Stimulated activated CD8-positive, alpha-beta memory T cell treated with anti-CD3 and anti-CD28 coated beads, Interleukin-4, amount 100 ng/mL, for 4 hours (primary cell): ENCODE measurements at places on chromosomes 4 and X.

GRCh38 chr4:87035881-87036509, 101.2 kb downstream of the AFF1 start:
- DNase-seq: no peak

GRCh38 chrX:115894087-115894486, 276.5 kb upstream of the AGTR2 start:
- no peak for DNase-seq

- DNase-seq: no peak
Measured at GRCh38 chrX:70039758-70040157, 10.0 kb downstream of the AWAT2 start.

DNA sequence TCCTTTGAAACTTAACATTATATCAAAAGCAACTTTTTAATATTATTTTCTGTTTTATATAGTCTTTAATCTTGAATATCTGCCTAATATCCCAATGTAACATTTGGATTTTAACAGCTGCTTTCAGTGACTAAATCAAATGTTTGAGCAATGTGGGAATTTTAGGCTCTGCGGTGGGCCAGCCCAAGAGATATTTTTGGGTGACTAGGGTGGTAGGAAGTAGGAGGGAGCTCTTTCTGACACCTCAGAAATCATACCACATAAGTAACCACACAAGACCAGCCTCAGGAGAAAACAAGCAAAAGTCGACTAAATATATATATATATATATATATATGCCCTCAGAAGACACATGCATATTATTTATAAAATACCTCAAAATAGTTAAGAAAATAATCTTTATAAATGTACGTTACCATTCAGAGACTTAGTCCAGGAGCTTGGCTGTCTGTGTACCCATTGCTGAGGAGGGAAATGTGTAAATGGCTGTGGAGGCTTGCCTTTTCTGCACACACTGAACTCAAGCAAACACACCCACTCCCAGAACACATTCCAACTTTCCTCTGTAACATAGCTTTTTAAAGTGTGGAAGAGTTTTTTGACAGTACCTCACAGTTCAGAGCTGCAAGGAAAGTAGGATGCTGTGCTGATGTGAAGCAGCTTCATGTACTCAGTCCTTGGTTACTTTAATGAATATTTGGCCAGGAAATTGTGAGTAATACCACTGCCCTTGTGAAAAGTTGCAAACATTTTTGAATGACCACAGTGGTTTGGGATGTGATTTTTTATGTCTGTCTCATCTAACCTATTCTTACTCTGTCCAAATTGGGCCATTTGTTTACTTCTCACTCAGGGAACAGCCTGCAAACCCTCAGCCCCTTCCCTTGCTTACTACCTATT, at the start of gene RTL3:
RTL3 (minus strand) TSS at position 484 of the 900 bp plus-strand sequence. CDS start 908 bp downstream, outside the sequence.
- no peak for DNase-seq

- DNase-seq: no peak
Measured at GRCh38 chr4:104859601-104860237, 287.0 kb upstream of the TET2 start.

- DNase-seq: no peak
Measured at GRCh38 chr4:13454786-13455185, 29.4 kb downstream of the RAB28 start.

GRCh38 chr4:88138561-88138960, 19.9 kb downstream of the ABCG2 start:
- DNase-seq: no peak

- DNase-seq: no peak
Measured at GRCh38 chrX:45889471-45889870, 655.8 kb downstream of the ZNF674 start.

DNA sequence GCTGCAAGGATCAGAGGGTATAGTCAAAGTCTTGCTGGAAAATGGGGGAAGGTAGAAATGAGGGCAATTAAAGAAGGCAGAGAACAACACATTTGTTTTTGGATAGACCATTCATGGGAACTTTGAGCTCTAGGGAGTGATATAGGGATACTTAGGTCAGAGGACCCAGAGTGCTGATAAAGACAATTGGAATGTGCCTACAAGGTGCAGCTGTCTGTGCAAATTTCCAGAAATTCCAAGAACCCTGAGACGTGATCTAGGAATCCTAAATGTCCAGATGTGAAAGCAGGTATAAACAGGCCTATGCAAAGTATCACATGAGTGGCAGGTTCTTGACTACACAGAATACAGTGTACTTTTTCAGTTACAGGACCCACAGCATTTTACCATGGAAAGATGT, 24.2 kb downstream of the FNIP2 start:
- DNase-seq: no peak

DNA sequence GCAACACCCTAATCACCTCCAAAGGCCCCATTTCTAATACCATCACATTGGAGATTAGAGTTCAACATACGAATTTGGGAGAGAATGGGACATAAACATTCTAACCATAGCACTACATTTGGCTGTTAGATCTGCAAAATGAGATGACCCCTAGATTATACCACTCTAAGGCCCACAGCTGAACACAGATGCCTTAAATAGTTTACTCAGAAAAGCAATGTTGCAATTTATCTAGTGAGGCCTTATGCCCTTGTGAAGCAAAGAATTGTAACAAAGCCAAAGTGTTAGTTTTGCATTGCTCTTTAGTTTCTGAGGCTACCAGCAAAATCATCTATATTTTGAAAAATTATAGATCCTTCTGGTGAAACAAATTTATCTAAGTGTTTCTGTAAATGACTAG, 31.6 kb upstream of the ARHGEF6 start:
- no peak for DNase-seq

- no peak for DNase-seq
Measured at GRCh38 chrX:10579112-10580011, 41.0 kb downstream of the MID1 start.

DNA sequence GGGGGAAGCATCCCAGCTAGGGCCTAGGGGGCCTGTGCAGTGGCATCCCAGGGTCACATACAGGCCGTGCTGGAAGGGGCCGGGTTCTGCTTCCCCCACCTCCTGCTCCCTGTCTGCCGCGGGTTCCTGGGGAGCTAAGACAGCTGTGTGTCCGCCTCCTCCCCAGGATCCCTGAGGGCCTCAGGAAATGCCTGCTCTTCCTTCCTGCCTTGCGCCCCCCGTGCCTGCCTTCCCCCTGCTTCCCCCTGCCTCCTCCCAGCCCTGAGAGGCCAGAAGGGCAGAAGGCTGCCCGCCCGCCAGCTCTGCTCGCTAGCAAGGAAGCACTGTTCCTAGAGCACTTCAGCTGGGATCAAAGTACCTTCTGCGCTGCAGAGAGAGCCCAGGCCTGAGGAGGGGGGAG, 2.9 kb upstream of the BGN start:
- no peak for DNase-seq

DNA sequence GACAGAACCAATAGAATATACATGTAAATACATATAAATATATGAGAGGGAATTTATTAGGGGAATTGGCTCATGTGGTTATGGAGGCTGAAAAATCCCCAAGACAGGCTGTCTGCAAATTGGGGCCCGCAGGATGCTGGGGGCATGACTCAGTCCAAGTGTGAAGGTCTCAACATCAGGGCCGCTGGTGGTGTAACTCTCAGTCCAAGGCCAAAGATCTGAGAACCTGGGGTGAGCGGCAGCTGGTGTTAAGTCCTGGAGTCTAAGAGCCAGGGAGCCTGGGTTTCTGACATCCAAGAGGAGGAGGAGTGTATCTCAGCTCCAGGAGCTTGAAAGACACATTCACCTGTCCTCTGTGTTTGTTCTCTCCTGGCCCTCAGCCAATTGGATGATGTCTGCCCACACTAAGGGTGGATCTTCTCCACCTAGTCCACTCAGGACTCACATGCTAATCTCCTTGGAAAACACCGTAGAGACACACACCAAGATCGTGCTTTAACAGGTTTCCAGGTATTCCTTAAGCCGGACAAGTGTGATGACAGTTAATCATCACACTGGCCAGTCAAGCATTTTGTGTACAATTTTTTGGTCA, 28.9 kb downstream of the TIGD2 start:
- no peak for DNase-seq

GRCh38 chr4:4182835-4183568, 43.7 kb downstream of the OTOP1 start:
- DNase-seq: no peak

- DNase-seq: no peak
Measured at GRCh38 chr4:3402491-3403347, 39.0 kb upstream of the HGFAC start.

DNA sequence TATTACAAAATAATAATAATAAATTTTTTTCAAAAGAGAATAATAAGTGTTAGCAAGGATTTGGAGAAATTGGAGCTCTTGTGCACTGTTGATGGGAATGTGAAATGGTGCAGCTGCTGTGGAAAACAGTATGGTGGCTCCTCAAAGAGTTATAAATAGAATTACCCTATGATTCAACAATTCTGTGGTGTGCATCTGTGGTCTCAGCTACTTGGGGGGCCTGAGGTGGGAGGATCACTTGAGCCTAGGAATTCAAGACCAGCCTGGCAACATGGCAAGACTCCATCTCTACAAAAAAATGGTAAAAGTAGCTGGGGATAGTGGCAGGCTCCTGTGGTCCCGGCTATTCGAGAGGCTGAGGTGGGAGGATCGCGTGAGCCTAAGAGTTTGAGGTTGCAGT, 19.6 kb downstream of the MND1 start:
- DNase-seq: no peak

GRCh38 chrX:81208916-81209315, 7.0 kb downstream of the SH3BGRL start:
- no peak for DNase-seq

DNA sequence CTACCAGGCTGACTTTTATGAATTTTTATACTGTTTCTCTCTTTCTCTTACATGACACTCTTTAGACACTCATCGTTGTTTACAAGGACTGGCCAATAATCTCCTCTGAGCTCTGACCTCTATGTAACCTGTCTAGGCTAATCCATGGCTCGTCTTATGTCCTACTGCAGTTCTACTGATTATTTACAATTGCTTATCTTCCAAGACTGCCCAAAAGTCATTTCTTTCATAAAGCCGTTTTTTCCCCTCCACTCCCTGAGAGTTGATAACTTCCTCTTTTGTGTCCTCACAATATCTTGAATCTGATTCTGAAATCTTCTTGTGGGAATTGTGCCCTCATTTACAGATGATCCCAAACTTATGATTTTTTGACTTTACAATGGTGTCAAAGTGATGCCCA, 18.3 kb upstream of the SNCA start:
- no peak for DNase-seq
